ENCODE measurements at places on chromosomes 6 and 20.

GRCh38 chr6:138446821-138447220 lies 42.8 kb downstream of the HEBP2 start:
- DNase-seq: no peak

DNA sequence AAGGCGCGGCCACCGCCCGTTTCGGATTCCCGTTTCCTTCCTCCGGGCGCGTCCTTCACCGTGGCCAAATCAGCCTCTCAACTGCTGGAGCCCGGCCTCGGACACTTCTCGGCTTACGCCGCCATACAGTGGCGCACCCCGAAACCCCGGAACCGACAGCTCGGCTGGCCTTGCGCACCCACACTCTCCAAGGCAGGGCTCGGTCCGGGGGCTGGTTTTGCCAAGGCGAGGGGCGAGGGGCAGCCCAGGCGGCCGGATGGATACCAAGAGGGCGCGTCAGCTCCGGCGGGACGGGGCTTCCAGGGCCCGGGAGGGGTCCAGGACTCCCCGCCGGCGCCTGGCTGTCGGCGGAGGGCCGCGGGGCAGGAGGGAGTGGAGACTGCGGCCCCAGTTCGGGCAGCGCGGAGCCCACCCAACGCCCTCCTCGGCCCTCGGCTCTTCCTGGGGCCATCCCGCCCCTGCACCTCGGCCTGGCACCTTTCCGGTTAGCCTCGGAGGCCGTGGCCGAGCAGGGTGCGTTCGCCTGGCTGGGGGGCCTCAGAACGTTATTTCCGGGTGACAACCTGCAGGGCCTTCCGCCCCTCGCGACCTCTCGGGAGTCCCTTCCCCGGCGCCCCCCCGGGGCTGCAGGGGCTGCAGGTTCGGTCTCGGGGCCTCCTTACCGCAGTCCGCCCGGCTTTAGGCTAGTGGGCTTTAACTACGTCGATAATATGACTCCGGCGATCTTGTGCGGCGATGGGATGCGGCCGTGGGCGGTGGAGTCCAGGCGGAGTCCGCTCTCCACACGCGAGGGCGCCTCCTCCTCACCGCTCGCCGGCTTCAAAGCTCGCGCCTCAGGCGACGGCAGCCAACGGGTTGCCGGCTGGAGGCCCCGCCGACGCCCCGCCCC lies 697 bp upstream of the CEP43 start:
- DNase-seq: no peak

DNA sequence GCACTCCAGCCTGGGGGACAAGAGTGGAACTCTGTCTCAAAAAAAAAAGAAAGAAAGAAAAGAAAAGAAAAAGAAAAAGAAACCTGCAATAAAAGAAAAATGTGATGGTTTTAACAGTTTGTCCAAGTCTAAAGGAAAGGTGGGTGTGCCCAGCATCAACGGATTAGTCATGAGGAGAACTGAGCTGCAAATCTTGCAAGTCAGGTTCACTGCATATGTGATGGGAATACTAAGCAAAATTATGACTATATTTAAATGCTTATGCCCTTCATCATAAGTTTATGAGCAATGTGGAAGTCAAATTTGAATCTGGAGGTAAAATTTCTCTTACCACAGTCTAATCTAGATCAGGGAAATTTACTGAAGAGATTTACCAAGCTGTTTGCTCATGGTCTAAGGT lies 13.1 kb upstream of the CDK19 start:
- no peak for DNase-seq

DNA sequence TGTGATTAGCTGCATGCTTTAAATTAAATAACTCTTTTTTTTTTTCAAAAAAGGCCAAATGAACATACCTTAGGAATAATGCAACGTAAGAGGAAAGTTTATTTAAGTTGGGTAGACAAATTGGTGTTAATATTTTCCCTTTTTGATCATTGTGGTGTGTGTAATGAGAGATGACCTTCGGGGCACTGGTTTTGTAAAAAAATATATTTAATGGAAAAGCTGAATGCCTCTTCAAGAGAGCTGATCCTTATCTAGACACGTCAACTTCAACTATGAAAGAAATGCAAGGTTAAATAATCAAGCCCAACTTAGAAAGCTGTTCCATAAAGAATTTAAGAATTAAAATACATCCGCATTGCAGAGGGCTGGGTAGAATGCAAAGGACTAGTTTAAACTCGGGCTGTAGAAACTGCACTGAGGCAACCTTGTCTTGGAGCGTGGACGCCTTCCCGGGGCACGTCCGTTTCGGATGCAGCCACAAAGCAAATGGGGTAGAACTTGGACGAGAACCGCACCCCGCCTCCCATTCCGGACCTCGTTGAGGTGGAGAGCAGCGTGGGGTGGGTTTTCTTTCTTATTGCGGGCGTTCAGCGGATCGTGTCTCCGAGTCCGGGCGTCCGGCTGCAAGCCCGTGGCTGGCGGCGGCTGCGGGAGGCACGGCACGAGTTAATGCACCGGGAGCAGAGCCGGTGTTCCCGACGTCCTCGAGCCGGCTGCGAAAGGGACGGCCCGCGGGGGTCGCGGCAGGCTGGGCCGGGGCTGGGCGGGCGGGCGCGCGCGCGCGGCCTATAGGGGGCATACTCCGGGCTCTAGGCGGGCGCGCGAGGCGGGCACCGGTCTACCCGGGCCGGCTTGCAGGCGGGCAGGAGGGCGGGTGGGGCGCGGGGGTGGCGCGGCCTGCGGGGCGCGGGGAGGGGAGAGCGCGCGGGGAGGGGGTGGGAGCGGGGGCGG lies 1.9 kb downstream of the JARID2 start:
- DNase-seq: no peak

DNA sequence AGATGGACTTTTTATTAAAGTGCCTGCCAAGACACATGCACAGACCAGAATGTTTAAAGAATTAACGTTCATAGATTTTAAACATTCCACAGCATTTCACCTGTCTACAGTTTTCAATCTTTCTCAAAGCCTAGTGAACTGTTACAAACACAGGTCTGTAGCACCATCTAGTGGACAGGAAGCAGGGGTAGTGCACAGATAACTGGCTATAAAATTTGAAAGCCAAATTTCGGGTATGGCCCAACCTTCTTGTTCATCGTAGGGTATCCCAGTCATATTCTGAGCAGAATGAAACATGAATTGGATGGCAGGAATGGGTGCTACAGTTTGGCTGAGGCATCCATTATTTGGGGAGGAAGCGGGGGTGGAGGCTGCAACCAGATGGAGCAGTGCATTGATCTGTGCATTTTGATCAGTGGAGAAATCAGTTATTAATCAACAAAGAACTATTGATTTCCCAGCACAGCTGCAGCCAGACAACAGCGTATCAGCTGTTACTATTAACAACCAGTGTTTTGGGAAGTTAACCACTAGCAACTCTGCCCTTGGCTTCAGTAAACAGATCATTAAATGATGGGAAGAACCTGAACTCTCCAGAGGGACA lies 56.1 kb upstream of the B3GAT2 start:
- no peak for DNase-seq

DNA sequence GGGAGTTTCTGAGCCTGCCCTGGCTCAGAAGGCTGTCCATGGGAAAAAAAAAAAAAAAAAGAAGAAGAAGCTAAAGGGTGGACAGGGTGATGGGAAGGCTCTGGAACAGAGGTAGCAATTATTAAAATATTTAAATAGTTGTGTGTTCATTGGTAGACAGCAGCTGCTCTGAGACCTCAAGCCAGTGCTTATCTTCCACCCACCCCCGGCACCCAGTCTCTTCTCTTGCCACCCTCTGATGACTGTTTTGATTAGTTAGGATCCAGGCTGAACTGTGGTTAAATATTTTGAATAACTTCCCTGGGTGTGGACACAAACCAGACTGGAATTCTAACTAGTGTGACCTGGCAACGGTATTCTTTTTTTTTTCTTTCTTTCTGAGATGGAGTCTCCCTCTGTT lies 16.9 kb upstream of the SRSF3 start:
- DNase-seq: no peak

- DNase-seq: no peak
Observed at GRCh38 chr6:119430805-119431204, 81.2 kb upstream of the MAN1A1 start.

DNA sequence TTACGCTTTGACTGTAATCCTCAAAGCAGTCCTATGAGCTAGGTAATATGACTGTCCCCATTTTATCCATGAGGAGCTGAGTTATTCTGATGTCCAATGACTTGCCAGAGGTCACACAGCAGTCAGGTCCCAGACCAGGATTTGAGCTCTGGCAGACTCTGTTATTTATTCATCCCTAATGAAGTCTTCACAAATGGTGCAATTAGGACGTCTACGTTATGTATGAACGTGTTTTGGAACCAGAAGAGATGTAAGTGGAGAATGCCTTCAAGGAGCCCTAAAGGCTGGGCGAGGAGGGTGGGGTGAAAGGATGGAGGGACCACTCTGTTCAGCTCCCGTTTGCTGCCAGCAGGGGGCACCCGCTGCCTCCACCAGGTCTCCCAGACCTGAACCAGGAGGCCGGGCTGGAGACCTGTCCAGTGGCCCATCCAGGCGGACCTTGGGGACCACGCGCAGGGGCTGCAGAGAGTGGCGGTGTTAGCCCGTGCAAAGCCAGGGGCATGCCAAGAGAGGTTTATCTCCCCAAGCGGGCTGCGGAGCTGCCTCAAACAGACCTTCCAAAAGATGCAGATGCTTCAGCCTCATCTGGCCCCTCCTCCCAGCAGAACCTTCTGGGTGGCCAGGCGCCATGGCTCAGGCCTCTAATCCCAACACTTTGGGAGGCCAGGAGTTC lies 15.2 kb upstream of the ZNF335 start:
- DNase-seq: no peak

DNA sequence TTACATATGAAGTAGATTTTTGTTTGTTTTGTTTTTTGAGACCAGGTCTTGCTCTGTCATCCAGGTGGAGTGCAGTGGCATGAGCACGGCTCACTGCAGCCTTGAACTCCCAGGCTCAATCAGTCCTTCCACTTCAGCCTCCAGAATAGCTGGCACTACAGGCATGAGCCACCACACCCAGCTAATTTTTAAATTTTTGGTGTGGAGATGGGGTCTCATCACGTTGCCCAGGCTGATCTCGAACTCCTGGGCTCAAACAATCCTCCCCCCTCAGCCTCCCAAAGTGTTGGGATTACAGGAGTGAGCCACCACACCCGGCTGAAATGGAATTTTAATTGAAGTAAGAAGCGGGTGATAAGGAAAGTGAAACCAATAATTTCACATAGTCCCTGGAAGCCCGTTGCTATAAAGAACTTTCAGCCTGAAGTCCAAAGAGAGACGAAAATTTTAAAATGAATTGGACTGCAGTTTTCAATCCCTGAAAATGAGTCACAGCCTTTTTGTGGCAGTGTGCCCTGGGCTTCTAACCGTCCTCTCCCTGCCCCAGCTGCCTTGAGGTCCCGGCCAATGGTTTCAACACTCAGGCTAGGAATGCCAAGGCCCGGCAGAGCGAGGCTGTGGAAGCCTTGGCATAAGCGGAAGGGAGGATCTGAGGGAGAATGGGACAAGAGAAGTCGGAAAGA lies 757 bp downstream of the RAET1E start:
- DNase-seq: no peak

DNA sequence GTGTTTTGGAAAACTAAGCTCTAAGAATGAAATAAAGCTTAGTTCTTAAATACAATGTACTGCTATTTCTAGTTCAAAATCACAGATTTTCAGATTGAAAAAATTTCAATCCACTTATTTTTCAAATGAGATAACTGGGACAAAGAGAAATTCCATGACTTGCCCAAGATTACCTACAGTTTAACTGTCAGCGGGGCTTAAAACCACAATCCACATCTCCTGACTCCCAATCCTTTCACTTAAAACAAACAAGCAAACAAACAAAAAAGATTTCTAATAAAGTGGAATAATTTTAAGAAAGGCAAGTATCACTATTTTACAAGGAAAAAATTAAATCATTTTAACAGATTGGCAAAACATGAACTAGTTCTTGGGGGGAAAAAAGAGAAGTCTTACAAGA lies 4.2 kb downstream of the PHIP start:
- DNase-seq: no peak

GRCh38 chr6:74851596-74851995 lies 354.3 kb downstream of the COL12A1 start:
- no peak for DNase-seq

DNA sequence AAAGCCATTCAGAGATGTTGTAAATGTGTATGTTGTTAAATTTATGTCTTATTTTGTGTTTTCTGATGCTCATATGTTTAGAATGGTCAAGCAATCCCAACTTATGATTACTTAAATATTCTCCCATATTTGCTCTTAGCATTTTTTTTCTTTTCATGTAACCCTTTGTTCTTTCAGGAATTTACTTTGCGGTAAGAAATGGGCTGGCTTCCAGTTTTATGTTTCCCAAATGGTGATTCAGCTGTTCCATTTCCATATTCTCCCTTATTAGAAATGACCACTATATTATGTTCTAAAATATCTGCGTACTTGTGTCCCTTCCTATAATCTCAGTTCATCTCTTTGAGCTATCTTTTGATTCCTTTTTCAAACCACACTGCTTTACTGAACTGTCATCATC lies 113.7 kb downstream of the CDH26 start:
- DNase-seq: no peak

DNA sequence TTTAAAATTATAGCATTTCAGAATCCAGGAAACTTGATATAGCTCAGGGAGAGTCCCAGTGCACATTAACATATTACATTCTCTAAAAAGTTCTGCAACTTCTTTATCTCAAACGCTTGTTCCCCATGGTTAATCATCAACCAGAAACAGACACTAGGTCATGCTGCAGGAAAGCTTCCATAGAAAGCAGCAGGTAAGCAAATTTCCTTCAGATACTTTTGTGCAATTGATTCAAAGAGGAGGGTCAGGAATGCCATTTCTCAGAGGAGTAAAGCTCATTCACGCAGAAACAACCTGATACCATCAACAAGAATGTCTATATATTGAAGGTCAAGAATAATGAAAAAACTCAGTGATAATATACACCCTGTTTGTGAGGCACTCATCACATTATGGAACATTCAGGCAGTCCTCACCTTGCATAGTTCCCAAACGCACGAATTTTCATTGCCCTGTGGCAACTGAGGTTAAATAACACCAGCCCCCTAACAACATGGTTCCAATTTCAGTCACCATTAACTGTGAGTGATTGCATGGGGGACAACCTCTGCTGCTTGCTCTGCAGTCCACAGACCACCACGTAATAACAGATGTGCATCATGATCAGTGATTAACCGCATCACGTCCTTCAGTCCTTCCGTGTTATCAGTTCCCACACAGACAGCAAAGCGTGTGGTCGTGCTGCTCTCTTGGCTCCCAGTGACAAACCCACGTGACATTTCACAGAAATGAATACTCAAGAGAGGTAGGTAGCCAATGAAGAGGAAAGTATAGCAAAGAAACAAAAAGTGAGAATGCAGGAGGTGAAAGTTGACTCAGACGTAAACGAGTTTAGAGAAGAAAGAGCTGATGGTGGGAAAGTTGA lies 95.7 kb downstream of the LY86 start:
- DNase-seq: no peak

DNA sequence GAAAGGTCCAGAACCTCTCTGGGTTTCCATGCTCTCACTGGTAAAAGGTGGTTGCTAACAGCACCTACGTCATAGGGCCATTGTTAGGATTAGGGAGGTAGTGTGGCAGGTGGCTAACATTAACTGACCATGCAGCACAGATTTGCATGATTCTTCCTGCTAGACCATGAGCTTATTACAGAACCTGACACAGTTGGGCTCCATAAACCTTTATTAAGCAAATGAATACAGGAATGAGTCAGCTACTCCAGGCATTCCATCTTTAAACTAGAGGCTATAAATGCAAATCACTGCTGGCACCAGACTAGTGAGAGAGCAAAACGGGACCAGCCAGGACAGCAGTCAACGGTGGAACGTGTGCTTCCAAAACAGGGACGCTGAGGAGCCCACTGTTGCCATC lies 440.1 kb downstream of the PTPRT start:
- DNase-seq: no peak

GRCh38 chr6:157152556-157152955 lies 170.8 kb downstream of the TMEM242 start:
- DNase-seq: no peak
